ENCODE measurements at places on chromosomes 11 and 22.

DNA sequence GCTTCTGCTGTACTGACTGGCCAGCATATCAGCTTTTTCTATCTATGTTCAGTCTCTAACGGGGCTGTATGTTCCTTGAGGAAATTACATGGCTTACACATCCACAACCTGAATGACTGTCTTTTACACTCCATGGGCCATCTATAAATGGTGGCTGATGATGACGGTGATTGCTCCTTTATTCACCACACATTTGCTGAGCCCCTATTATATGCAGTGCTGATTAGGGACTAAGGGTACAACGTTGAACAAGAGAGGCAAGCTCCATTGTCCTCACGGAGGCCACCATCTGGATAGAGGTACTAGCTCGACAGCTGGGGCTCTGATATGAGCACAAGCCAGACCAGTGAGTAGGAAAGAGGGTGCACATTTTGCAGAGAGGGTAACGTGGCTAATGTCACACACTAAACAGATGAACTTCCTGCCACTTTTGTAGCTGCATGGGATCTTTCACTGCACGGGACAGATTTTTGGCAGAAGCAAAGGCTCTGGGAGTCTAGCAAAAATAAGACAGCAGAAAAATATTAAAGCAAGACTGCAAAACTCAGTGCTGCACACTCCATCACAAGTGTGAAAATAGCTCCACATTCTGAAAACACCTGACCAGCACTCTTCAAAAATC is 30.6 kb downstream of the DRD2 start:
- no peak for DNase-seq

GRCh38 chr11:34425867-34426266 is 12.9 kb upstream of the CAT start:
- peak; percentile 84 for DNase-seq

DNA sequence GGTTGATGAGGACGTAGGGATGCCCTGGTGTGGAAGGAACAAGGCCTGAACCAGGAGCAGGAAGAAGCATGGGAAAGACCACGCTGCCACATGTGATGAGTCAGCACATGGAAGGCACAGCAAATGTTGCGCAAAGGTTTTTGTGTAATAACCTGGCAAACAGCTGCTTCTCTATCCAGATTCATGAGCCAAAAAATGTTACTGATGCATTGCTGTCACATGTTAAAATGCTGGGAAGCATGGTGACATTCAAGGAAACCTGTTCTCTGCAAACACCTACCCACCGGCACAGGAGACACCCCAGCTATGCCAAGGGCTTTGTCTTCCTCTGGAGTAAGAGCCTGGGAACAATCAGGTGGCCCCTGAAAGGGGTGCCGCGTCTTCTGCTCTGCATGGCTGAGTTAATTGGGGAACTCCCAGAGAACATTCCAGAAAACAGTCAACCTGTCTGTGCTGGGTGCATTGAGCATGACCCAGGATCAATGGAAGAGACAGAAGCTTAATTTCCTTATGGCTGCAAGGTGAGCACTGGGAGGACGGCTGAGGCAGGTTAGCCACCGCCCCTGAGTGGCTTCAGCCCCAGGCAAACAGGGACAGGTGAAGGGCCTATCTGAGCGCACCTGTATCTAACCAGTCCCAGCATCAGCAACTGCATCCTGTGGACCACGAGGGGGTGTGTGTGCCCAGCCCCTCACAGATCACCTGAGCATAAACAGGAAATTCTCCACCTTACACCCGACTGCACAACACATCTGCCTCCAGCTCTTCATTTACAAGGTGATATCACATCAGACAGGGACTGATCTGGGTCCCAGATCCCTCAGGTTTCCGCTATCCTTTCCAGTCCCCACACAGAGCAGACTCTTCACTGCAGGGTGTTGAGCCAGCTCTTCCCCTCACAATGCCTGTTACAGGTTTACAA is 108.4 kb downstream of the GGTLC2 start:
- DNase-seq, result peak; percentile 28

DNA sequence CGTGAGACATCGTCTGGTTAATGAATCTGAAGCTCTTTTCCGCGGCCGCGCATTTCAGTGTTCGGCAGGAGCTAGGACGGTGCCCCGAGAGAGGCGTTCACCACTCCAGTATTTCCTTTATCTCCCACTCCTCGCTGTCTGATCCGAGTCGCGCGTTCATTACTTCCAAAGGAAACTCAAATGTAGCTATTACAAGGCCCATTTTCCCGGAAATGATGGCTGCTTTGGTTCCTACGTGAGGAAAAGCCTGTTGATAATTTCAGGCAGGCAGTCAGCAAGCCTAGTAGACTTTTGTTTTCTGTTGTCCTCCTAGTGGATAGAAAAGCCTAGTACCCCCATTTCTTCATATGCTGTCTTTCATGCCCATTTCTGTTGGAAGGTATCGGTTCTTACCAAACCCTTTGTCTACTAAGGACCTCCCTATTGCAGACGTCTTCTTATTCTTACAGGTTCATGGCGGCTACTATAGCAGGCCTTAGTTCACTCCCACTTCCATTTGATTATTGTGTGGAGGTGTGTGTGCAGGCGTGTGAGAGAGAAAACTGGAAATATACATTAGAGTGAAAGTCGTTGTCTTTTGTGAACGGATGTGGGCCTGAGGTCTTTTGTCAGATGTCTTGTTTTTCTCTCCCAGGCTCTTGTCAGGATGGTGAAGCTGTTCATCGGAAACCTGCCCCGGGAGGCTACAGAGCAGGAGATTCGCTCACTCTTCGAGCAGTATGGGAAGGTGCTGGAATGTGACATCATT is 737 bp downstream of the RBM4 start:
- peak; percentile 28 for DNase-seq

DNA sequence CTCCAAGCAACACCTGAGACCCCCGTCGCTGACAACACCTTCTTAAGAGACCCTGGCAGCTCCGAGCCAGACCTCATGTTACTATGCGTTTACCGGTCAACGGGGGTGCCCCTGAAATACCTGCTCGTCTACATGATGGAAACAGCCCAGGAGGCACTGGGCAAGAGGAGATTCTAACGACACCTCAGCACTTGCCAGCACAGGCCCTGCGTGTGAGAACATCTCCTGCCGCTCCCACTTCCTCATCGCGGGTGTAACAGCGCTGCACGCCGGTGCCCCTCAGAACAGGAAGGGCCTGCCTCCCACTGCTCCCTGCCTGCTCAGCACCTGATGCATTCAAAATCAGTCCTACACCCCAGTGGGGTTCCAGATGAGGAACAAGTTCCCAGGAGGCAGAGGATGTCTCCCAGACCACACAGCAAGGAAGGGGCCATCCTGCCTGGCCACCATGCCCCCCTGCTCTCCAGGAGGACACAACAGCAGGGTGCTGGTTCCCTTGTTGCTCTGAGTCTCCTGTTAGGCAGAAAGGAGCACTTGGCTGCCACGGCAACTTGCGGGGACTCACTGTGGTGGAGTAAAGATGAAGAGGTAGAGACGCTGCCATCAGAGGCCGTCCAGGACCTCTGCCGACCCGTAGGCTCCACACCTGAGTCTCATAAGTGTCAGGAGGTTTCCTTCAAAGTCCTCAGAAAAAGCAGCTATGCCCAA is 2.1 kb downstream of the TOLLIP start:
- DNase-seq, result no peak

GRCh38 chr11:65584723-65585171 is 8.9 kb downstream of the EHBP1L1 start:
- no peak for DNase-seq

GRCh38 chr22:29727131-29727523 is 7.3 kb downstream of the CABP7 start:
- peak; percentile 38 for DNase-seq

GRCh38 chr11:74731301-74732094 is at the start of gene CHRDL2:
CHRDL2 (minus strand) TSS chr11:74731426; CDS start chr11:74730888, 538 bp downstream.
- DNase-seq, result no peak
